Amygdala (tissue), 56 donors: ENCODE measurements at places on chromosomes 1 and 21.

DNA sequence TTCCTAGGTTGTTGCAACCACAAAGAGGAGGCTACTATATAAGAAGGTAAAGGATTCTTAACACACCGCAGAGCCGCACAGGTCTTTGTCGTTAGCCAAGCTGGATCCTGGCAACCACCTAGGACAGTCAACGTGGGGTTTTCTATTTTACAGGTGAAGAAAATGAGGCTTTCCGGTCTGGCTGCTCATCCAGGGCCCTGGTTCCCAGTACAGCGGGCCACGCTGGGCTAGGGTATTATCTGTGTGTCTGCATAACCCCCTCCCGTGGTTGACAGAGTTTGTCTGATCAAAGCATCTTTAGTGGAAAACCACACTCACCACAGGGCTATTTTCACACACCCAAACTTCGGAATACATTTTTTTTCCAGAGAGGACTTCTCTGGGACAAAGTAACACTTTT, 39.0 kb upstream of the PDE9A start:
- no peak for DNase-seq

DNA sequence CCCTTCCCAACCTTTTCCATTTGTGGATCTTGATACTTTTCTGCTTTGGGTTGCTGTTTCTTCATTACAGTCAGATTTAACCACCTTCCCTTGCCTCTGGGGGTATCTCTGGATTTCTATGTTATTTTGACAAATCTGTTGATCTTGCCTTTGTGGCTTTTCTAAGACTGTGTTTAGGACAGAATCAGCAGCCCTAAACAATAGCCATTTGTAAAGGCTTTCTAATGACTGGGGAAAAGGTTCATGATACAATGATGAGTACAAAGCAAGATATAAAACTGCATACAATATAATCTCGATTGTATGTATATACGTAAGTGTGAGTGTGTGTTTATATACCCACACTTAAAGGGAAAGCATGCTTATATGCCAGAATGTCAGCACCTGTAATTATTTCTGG, 27.8 kb downstream of the FAM20B start:
- DNase-seq = no peak

- DNase-seq = no peak
Observed at GRCh38 chr1:38173848-38174247, 127.3 kb upstream of the POU3F1 start.

GRCh38 chr1:187870552-187870951, 1041.8 kb downstream of the PLA2G4A start:
- DNase-seq = no peak

- no peak for DNase-seq
Observed at GRCh38 chr1:62590255-62590969, 6.9 kb upstream of the ANGPTL3 start.

DNA sequence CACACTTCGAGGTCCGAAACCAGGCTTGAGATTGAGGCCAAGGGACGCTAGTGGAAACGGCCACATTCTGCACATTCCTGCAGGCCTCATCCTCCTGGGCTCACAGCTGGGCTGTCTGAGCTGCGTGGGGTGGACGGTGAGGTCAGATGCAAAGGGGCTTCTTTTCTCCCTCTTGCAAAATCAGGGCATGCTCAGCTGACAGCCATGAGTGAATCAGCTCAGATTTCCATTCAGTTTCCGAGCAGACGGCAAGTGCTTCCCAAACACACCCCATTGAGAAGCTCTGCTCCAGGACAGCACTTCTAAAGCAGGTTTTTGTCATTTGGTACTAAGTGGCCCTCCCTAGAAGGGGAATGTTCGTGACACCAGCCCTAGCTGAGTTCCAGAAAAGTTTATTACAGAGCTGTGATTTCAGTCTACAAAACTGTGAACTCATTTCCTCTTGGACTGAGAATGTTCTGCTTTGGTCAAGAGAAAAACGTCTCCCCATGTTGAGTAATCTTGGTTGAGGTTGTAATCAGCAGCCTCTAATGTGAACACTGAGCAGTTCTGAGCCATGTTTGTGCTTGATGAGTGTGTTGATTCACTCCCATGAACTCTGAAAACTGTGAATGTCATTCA, 10.0 kb downstream of the PDPN start:
- DNase-seq = no peak

DNA sequence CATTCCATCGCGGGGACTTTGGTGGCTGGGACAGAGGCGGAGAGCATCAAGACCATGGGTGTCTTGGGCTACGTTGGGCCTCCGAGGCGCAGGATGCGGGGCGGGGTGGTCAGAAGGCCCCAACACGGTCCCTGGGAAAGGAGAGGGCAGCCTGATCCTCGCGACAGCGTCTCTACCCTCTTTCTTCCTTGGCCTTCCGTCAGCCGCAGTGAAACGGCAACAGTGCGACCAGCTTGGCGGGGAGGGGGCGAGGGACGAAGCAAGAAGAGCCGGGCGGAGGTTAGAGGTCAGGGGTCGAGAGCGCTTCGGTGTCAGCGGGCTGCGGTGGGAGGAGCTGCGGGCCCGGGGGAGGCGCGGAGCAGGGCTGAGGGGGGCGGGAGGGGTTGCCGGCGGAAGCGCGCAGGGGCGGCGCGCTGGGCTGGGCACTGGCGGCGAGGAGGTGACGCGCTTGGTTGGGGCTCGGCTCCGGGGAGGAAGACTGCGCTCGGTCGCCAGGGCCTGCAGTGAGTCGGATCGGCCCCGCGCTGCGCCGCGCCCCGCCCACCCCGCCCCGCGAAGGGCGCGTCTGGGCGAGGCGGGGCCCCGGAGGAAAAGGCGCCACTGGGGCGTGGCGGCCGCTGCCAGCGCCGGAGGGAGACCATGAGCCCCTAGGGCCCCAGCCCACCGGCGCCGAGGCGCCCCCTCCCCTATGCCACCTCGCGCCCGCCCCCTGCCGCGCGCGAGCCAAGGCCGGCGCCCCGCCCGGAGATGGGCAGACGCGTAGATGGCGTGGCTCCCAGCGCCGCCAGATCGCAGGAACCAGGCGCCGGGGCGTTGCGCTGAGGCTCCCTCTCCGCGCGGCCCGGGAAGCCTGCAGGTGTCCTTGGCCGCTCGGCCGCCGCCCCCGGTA, at the start of gene KCNC4:
KCNC4 (plus strand) TSS at position 600 of the 889 bp plus-strand sequence. CDS start 1,186 bp downstream, outside the sequence.
- DNase-seq = no peak

DNA sequence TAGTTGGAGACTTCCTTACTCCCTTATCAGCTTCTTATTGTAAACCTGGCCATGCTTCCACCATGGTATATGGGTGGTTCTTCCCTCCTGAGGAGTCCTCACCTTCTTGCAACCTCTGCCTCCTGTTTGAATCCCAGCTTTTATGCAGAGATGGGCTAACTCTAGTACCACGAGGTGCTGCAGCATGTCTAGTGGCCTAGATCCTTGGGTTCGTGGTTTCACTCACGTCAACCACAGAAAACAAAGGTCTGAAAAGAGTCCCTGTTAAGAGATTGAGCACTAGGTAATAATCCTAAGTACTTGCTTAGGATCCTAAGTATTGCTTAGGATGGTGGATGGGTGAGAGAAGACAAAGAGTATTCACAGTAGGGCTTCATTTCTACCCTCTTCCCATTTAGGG, 133.7 kb downstream of the FCRL5 start:
- no peak for DNase-seq

DNA sequence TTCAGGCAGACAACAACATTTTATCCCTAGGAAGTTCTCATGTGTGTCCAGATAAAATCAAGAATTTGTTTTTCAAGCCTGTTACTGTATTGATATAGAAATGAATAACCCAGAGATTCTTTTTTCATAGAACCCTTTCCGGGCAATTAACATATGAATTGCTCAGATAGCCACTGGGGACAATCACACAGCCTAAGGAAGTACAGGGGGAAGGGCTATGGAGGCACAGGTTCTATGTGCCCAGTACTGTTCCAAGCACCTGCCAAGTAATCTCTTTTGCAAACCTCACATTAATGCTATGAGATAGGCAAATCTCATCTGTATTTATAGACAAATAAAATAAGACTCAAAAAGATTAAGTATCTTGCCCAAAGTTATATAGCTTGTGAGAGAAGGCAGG, 84.9 kb downstream of the NTNG1 start:
- no peak for DNase-seq

- no peak for DNase-seq
Observed at GRCh38 chr1:201531551-201532425, 7.1 kb upstream of the NAV1 start.

DNA sequence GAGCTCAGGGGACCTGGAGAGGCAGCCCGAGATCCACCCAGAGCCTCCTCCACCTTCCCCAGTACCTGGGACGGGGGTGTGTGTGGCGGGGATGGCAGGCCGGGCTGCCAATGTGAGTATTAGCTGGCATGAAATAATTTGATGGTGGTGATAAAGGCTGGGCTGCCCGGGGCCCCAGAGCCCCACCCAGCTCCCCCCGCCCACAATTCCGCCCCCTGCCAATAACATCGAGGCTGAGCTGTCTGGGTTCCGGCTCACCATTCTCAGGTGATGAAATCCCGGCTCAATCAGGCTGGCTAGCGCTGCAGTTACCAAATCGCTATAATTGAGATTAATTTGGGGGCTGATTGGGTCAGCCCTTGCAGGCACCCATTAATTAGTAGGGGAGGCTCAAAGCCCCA, 103.8 kb upstream of the CASZ1 start:
- no peak for DNase-seq

DNA sequence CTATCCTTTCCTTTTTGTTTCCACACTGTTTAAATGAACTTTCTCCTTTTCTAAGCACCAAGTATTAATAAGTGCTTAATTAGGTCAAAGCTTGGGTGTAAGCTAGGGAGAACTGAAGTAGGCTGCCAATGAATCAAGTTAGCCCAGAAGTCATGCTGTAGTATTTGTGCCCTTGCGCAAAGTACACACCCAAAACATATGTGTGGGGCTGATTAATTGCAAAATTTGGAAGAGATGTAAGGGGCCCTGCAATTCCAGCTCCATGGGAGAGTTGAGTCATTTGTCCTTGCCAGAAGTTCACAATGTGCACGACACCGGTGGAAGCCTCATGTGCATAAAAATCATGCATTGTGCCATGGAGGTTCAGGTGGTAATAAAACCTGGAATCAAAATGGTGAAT, 18.6 kb upstream of the NTNG1 start:
- no peak for DNase-seq
